Activated T-cell treated with anti-CD3 and anti-CD28 coated beads for 48 hours (primary cell): ENCODE measurements at places on chromosomes 6 and 20.

DNA sequence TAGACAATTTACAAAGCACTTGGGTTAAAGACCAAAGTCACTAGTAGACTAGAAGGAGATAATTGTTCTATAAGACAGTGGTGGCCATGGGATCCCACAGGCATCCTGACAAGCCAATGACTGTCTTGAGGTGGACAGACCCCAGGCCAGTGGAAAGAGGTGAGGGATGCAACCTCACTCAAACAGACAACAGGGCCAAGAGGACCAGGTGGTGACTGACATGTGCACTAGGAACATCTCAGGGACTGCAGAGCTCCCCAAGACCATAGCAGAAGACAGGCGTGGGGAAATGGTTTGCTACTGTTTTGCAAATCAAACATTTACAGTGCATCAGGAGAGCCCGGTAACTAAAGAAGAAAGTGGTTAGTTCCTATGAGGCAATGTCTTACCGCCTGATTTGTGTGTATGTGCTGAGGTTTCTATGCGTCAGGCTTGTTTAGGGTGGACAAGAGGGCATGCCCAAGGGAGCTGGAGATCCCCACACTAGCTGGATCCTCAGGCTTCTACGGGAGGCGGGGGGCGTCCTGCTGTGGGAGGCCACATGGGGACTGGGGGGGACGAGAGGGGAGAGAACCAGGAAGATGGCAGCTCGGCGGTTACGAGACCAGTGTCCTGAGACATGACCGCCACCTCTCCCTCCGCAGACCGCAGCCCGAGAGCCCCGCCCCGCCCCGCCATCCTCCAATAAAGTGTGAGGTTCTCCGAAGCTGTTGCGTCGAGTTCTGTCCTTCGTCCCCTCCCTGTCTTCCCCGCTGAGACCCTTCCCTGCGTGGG, 623 bp upstream of the MRPS26 start:
- peak; percentile 66 for DNase-seq

- peak; percentile 49 for DNase-seq
Observed at GRCh38 chr6:46170357-46171289, at the start of gene ENPP5. Gene ENPP5 (minus strand): TSS chr6:46170980. CDS start chr6:46168262, 2,718 bp downstream.

DNA sequence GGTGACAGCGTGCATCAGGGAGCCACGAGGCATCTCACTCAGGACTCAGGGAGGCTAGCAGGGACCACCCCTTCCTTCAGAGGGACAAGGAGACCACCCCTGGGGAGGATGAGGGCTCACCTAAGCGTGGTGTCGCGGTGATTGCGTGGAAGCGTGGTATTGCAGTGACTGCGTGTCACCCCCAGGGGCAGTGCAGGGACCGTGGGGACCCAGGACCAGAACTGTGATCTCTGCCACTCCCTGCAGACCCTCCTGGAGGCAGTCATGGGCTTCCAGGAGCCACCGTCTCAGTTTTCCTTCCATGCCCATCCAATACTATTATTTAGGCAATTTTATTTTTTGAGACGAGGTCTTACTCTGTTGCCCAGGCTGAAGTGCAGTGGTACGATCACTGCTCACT, 147.1 kb downstream of the TAF4 start:
- no peak for DNase-seq

- no peak for DNase-seq
Observed at GRCh38 chr6:43683708-43684455, 3.7 kb downstream of the MRPS18A start.
